ENCODE measurements at places on chromosomes 1 and 21.

DNA sequence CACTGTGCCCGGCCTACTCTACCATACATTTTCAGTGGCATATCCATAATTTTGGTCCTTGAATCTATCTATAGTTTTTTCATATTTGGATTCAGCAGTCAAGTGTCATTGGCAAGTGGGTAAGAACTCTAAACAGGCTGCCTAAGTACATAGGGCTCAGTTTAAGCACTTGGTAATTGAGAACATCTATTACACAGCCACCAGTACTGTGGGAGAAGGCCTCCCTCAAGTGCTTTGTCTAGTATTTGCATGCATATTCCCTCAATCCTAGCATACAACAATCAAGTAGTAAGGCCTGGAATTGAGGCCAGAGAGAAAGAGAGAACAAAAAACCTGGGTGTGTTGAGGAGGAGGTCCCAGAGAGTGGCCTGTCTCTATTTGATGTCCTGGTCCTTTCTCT, 325.2 kb downstream of the USP25 start:
- DNase-seq: no peak

DNA sequence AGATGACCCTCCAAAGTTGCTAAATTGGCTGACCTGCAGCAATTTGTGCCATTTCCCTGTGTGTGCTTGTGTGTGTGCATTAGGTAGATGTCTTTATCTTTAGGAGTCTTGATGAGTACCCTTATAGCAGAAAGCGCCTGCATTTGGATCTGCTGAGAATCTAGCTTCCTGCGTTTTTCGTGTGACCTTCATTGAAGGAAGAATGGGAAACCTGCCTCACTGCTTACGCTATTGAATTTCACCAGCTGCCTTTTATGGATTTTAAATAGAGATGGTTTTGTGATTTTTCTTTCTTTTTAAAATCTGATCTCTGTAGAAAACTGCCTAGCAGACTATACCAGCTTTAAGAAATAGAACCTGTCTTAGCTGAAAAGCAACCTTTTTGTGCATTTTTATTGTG, 124.5 kb downstream of the CACHD1 start:
- DNase-seq: no peak

DNA sequence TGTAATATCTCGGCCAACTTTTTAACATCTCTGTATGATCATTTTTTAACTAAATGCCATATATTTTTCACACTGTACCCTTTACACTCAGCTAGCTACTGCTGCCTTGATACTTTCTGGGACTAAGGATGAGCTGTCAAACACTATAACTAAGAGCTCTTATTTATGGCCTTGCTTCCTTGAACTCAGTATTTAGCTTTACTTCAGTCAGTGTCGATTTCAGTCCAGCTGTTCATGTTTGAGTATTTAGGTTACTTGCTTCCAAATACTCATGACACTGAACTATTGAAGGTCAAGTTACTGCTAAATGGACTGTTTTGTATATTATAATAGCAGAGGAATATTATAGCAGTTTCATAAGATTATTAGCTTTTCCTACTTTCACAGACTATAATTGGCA, 25.9 kb upstream of the USP25 start:
- no peak for DNase-seq

DNA sequence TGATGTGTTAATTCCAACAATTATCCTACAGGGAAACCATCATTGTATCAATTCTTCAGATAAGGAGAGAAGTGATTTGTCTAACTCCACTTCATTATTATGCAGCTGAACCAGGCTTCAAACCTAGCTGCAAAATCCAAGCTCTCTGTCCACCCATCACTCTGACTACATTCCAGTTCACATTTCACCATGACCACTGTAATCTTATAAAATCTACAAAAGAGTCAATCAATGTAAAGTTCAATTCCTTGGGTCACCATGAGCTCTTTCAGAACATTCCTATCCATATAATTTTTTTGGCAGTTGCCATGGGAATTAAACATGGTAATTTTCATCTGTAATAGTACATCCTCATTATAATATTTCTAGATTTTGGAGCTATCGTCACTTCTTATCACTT, 100.9 kb downstream of the PLPPR5 start:
- no peak for DNase-seq

- DNase-seq: no peak
Observed at GRCh38 chr1:64692911-64693310, 52.0 kb upstream of the RAVER2 start.

- no peak for DNase-seq
Observed at GRCh38 chr1:209107535-209107934, 476.0 kb upstream of the CAMK1G start.

- no peak for DNase-seq
Observed at GRCh38 chr1:21541835-21542234, 32.6 kb downstream of the ALPL start.

DNA sequence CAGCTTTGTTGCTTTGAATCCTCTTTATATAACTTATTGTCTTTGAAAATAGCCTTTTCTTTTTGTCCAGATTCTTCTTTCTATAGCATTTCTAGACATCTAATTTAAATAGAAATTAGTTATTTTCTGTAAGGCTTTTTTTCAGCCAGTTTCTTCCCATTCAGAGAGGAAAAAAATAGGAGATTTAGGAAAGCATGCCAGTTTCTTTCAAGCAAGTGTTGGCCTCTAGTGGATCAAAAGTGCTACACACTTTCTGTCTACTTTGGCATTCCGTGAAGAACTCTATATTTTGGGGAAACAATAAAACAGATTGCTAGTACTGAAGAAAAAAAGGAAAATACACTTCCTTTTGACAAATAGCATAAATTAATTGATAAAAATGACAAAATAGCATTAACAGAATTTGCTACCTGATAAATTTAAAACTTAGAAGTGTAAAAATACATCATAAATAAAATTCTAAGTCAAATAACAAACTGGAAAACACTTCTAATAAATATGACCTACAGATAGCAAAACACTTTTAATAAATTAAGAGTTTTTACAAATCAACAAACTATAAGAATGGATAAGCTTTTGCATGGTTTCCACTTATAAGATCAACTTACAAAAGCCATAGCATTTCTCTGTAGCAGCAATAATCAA, 13.1 kb upstream of the EXO1 start:
- DNase-seq: no peak

- DNase-seq: no peak
Observed at GRCh38 chr1:243420016-243420945, 164.4 kb downstream of the SDCCAG8 start.

GRCh38 chr21:42703136-42703908, 49.9 kb downstream of the PDE9A start:
- no peak for DNase-seq

- no peak for DNase-seq
Observed at GRCh38 chr21:34199121-34199910, 125.9 kb downstream of the MRPS6 start.

GRCh38 chr1:29550119-29550841, 314.0 kb downstream of the PTPRU start:
- no peak for DNase-seq

DNA sequence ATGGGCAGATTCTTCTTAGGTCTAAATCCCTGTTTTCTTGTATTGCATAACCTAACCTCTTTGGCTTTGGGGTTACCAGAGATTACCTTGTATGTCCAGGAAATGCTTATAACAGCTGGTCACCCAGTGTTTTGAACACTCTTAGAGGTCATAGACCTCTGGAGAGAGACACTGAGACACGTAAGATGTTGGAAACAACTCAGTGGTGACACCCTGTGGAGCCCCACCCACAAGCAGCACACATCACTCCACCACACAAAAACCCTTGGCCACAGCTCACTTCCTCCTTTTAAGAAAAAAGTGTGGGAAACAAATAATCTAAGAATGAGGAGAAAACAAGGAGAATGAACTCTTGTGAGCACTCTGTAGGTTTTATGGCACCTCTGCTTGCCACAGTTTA, 26.3 kb upstream of the CYP4B1 start:
- DNase-seq: no peak

DNA sequence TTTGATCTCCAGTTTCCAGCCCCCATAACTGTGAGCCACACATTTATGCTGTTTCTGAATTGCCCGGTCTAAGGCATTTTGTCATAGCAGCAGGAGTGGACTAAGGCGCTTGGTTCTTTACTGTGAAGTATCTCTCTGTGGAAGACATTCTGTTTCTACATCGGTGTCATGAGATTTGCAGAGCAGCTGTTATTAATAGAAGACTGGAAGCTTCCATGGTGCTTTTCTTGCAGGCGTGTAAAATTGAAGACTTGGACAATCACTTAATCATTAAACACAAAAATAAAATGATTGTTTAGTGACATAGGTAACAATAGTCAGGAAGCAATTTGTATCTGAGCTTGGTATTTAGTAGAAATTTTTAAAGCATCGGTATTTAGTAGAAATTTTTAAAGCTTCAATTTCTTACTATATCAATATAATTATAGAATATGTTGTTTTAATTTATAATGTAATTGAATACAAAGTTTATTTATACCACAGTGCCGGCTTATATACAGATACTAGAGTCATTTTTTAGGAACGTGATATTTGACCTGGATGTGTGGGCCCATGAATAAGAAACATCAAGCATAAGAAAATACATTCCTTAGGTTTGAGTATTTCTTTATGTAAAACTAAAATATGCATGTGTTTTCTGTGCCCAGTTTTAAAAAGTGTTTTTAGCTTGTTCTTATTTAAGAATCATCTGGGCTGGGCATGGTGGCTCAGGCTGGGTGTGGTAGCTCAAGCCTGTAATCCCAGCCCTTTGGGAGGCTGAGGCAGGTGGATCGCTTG, 60.6 kb upstream of the COL6A1 start:
- DNase-seq: no peak

DNA sequence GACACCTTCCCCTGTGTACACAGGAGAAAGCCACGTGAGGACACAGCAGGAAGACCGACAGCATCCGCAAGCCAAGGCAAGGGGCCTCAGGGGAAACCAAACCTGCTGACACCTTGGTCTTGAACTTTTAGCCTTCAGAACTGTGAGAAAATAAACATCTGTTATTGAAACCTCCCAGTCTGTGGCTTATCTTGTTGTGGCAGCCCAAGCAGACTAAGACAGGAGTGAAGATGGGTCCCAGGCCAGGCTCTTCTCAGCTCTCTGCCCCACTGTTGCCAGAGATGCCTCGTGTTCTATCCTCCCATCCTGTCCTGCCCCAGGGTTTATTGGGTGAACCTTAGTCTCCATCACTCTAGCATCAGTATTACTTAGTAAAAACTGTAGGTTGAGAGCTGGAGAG, 236.3 kb downstream of the MATN1 start:
- no peak for DNase-seq

GRCh38 chr1:51861669-51862068, 16.9 kb downstream of the NRDC start:
- DNase-seq: no peak

GRCh38 chr1:239600588-239600987, 214.2 kb downstream of the CHRM3 start:
- no peak for DNase-seq

DNA sequence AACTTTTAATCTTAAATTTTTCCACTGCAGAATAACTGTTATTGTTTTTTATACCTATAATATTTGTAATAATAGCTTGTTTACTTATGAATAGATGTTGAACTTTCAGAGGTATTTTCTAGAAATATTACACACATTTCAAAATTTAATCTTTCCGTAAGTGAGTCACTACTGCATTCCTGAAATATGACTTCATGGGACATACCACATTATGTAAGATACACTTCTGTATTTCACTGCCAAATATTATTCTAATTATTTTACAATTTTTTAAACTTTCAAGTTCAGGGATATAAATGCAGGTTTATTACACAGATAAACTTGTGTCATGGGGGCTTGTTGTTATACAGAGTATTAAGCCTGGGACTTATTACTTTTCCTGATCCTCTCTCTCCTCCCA, 2220.5 kb downstream of the NCAM2 start:
- DNase-seq: no peak

- no peak for DNase-seq
Observed at GRCh38 chr1:9592510-9593075, 3.9 kb downstream of the TMEM201 start.
